ENCODE measurements at places on chromosomes 1 and 21.

DNA sequence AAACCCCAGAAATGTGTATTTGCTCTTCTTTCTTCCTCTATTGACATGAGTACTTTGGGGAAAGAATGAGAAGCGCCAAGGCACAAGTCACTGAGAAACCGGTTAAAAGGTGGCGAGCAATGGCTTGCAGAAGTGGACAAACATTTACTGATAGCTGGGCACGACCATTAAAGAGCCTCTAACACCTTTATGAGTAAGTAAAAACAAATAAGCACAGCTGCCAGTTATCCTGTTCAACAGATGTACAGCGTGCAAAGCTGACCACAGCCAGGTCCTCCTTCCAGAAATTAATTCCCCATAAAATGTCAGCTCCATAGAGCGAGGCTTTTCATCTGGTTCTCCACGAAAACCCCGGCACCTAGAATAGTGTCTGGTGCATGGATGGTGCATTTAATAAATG lies 72.7 kb downstream of the CAPZB start:
- no peak for DNase-seq

GRCh38 chr1:117795190-117795589 lies 134.2 kb downstream of the GDAP2 start:
- DNase-seq: no peak

- no peak for DNase-seq
Observed at GRCh38 chr1:216788671-216789070, 65.4 kb upstream of the ESRRG start.

GRCh38 chr1:101406681-101407080 lies 169.9 kb downstream of the S1PR1 start:
- DNase-seq: no peak

GRCh38 chr1:24657781-24658180 lies 14.7 kb downstream of the SRRM1 start:
- DNase-seq: no peak

DNA sequence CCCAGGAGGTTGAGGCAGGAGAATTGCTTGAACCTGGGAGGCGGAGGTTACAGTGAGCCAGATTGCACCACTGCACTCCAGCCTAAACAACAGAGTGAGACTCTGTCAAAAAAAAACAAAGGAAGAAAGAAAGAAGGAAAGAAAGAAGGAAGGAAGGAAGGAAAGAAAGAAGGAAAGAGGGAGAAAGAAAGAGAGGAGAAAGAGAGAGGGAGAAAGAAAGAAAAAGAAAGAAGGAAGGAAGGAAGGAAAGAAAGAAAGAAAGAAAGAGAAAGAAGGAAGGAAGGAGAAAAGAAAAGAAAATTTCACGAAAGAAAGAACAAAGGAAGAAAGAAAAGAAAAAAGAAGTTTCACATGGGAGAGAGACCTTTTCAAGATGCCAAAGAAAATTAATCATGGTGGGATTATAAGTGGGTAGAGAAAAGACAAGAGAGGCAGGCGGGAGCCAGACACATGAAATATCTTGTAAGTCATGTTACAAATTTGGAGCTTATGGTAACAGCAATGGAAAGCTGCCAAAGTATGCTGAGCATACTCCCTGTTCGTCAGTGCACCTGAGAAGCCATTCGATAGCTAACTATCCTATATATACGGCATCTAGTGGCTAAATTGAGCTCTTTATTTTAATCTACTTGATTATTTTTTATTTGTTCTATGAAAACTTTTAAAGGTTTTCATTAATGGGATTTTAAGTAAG lies 41.3 kb upstream of the TNFSF4 start:
- no peak for DNase-seq

DNA sequence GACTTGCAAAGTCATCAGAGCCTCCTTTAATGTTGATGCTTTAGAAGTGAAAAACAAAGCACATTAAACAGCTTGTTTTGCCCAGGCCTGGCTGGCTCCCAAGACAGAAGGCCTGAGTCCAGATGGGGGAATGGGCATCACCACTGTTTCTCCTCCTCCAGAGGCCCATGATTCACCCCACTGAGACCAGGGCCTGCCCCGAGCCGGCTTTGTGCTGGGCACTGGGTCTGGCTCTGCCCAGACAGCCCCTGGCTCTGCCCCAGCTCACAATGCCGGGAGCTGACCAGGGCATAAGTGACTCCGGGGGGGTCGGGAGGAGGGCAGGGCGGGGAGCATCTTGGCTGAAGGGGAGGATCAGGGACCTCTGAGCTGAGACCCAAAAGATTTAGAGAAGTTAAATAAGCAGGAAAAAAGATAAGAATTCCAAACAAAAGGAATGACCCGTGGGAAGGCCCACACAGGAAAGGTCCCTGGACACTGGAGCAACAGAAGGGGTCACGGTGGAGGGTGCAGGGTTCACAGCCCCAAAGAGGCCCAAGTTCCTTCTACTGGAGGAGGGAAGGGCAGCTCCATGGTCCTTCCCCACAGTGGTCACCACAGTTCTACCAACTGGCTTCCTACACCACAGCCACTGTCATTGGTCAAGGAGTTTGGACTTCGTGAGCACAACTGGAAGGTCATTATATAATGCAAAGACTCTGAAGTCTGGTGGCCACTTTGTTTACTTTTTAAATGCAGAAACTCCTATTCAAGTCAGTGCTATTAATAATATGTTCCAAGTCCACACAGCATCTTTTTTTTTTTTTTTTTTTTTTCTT lies 5.5 kb downstream of the C2CD2 start:
- DNase-seq: no peak

DNA sequence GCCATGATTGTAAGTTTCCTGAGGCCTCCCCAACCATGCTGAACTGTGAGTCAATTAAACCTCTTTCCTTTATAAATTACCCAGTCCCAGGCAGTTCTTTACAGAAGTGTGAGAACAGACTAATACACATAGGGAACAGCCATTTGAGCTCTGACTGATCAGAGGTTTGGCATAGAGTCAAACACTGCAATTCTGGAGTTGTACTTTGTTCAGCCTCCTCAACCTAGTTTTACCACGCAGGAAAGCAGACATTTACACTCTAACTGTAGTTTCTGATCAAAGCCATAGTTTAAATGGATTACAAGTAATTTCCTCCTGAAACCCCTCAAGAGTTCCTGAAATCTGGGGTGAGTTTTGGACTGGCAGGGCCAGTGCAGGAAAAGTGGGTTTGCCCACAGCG lies 218.2 kb downstream of the TNR start:
- no peak for DNase-seq

DNA sequence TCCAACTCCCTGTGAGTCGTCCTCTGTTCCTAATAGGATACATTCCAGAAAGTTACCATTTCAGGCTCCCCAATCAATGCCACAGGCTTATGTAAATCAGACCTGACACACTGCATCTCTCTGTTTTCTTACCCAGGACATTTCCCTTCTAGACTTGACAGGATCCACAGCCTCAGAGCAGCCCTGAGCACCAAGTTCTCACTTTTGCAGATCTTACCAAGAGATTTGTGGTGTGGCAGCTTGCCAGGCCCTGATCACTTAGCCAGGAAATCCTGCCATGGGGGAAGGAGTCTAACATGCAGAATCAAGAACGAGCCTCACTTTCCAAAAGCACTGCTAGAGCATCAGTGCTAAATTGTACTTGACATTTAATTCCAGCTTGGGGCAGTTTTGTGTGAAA lies 202.9 kb downstream of the TBX15 start:
- DNase-seq: no peak

GRCh38 chr1:115041654-115042053 lies 12.0 kb downstream of the TSHB start:
- no peak for DNase-seq

DNA sequence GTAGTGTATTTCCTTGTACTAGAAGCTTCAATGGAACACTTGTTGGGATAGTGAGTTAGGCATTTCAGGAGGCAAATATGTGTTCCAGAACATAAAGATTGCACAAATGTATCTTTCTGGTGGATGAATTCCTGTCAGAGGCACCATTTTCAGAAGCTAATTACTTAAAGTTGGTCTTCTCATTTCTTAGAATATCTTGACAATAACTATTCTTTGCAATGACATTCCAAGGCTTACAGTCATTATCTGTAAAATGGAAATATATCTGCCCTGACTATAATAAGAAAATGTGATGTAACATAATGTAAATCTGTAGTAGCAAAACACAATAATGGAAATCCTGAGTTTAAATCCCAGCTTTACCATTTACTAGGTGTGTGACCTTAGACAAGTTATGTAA lies 2.7 kb downstream of the VCAM1 start:
- DNase-seq: no peak

DNA sequence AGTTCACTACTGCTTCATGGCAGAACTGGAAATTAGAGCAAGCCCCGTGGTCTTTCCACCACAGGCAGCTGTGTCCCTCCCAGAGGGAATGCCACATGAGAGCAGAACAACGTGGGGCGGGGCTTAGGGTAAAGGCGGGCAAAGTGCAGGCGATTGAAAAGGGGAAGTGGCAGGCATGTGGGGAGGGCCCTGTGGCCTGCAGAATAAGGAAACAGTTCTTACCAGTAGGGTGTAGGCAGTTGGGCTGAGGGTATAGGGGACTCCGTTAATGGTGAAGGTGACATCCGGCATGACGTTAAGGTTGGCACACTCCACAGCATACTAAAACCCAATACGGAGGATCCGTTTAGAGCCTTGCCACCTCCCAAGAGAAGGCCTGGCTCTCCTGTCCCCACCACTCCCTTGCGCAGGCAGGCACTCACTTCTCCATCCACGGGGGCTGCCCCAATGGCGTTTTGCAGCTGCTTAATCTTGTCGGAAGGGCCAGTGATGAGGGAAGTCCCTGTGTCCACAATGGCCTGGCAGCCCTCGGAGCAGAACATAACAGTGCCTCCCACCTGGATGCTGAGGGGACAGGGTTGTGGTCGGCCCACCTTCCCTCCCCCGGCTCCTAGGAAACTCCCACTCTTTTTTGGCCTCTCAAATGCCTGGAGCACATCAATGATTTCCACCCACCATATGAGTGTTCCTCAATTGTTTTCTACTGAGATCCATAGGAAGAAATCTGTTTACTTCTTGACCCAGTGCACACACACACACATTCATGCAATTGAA lies 9.1 kb upstream of the RAB7B start:
- peak; percentile 14 for DNase-seq

Measured in stimulated activated CD8-positive, alpha-beta memory T cell treated with anti-CD3 and anti-CD28 coated beads, Interleukin-4, amount 100 ng/mL, for 1 hour (primary cell).